Amniotic stem cell (primary cell): ENCODE measurements at places on chromosomes 7 and 10.

DNA sequence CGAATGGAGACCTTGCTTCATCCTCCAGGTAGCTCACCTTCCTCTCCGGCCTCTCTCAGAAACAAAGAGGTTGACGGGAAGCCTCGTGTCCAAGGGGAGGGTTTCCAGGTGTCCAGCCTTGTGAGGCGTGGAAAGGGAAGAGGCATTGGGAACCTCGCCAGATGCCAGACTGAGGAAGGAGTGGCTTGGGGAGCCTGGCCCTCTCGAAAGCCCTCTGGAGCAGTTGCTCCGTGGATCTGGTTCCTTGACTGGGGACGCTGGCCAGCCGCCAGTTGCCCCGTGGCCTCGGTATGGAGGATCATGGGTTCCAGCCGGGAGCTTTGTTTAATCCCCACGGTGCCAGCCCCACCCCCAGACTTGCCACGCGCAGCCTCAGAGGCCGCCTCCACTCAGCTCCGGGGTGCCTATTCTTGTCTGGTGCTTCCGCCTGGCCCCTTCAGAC lies 30.3 kb upstream of the SUN1 start:
- DNase-seq: no peak

- DNase-seq: no peak
These were observed 121.9 kb downstream of the STRA8 start for GRCh38 chr7:135355377-135356048.

DNA sequence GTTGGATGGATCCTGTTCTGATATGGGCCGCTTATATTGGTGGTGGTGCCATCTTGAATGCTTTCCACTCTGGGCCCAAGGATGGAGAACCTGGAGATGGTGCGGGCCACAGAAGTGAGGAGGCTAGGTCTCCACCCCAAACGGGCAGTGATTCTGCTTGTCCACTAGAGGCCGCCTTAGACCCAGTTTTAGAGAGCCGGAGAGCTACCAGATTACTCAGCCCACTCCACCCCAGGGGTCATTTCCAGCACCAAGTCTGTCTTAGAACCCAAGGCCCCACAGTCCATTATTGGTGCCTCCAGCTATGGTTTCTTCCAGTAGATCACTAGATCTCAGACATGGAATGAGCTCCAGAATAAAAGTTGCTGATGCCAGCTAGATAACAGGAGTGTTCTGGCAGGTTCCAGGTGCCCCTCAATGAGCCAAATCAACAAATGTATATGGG lies 11.8 kb upstream of the CAMK2G start:
- DNase-seq: peak; percentile 70

- DNase-seq: no peak
These were observed 36.0 kb downstream of the CLIP2 start for GRCh38 chr7:74325210-74325565.

DNA sequence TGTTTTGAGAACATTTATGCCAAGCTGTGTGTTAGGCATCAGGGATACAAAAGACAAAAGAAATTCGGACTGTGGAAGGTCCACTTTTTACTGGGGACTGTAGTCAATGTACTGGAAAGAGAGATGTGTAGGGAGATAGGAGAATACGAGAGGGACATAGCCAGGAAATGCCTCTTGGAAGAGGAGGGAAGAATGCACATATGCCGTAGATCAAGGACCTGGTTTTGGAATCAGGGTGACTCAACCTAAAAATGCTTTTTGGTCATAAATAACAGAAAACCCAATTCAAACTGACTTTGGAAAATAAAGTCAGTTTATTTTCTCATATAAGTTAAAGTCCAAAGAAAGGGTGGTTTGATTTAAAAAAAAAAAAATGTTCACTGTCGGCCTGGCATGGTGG lies 140.3 kb upstream of the TCF7L2 start:
- DNase-seq: no peak

- DNase-seq: no peak
These were observed 464.7 kb upstream of the CELF2 start for GRCh38 chr10:10552948-10553347.

DNA sequence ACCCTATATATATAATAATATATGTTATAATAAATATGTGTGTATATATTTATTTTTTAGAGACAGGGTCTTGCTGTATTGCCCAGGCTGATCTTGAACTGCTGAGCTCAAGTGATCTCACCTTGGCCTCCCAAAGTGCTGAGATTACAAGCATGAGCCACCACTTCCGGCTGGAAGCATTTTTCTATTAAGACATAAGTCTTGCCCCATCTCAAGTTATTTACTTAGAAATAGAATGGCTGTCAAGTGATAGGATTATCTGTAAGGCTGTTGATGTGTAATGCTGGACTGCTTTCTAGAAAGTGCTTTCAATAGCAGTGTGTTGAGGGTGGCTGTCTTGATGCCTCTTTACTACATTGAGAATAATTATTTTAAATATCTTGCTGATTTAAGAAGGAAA lies 65.2 kb downstream of the ZMYND11 start:
- DNase-seq: no peak

GRCh38 chr10:50585921-50586739 lies 37.6 kb downstream of the SGMS1 start:
- no peak for DNase-seq

GRCh38 chr10:32109603-32110002 lies 53.4 kb upstream of the KIF5B start:
- no peak for DNase-seq

DNA sequence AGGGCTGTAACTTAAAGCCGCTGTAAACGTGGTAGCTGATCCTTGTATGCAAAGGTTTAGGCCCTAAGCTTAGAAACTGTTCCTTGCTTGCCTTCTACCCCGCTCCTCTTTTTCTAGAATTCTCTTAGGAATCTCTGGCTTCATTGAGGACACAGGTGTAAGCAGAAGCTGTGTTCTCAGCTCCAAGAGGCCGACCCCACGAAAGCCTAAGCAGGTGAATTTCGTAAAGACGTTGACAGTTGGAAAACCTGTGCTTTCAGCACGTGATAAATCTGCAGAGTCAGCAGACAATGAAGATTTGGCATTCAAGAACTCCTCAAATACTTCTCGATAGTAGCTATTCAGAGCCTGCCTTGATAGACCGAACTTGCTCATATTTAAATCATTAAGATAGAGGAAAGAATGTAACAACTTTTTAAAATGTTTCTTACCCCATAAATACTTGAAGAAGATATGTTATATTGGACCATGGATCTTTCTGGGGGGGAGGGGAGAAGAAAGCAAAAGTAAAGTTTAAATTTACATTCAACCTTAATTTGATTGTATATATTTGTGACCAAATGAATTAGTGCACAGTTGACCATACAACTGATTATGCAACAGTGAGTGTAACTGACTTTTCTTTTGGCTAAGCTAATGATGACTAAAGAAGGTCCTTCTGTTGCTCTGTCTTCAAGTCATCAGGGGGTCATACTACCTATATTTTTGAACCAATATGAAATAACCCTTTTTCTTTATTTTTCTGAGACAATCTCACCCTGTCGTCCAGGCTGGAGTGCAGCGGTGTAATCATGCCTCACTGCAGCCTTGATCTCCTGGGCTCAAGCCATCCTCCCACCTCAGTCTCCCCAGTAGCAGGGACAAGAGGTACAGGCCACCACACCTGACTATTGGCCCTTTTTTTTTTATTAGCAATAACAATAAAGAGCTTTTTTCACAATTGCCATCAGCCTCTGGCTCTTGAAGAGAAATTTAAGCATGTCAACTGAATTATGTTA lies 1.2 kb upstream of the GDI2 start:
- DNase-seq: no peak

- peak; percentile 45 for DNase-seq
These were observed 196.9 kb upstream of the RHOBTB1 start for GRCh38 chr10:61140765-61141392.

DNA sequence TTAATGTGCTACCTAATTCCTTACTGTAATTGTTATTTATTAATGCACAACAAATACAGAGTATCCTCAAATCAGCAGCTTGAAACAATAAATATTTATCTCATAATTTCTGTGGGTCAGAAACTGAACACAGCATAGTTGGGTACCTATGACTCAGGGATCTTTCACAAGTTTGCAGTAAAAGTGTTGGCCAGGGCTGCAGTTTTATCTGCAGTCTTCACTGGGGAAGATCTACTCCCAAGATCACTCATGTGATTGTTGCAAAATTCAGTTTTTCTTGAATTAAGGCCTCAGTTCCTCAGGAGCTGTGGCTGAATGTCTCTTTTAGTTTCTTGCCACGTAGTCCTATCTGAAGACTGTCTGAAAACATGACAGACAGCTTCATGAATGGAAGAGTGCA lies 237.8 kb downstream of the ZWINT start:
- no peak for DNase-seq

- DNase-seq: no peak
These were observed 59.9 kb upstream of the AGBL3 start for GRCh38 chr7:134926396-134926795.

DNA sequence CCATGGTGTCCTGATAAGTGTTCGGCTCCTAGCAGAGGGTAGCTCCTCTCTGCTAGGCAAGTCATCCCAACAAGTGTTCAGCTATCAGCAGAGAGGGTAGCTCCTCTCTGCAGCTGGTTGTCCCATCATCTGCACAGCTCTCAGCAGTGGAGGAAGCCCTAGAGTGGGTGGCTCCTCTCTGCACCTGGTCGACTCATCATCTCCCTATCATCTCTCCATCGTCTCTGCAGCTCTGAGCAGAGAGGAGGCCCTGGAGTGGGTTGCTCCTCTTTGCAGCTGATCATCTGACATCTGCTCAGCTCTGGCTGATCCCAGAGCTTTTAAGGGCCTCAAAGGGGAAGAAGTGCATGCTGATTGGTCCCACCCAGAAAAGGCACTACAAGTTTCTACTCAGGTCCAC lies 199.9 kb upstream of the KMT2E start:
- DNase-seq: no peak

DNA sequence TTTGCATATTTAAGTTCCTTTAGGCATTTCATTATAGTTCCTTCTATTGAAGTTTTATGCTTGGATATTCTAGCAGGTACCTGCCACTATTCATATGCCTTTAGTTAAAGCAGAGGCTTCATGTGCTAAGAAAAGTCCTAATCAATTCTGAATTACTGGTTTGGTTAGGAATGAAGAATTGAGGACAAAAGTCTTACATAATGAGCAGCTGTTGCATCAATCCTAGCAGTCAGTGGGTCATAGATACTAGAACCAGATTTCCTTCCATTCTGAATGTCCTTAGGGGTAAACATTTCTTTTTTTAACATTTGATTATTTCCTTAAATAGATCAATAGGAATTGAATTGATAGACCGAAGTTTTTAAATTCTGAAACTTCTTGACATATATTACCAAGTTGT lies 59.2 kb downstream of the CDK13 start:
- DNase-seq: no peak

- DNase-seq: no peak
These were observed 62.5 kb upstream of the AKR1E2 start for GRCh38 chr10:4763513-4763912.

DNA sequence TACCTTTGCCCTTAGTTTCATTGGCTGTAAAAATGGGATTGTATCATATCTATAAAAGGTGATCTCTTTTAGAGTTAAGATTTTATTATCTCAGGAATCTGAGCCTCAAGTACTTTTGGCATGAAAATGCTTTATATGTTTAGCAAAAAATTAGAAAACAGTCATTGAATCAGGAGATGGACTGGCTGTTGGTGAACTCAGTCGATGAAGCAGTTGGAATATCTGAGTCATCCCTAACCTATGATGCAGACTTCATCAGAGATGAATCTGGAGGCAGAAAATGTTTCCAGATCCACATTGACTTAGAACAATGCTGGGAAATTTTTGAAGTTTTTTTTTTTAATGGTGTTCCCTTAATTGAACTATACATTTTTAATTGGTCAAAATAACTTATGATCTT lies 228.5 kb downstream of the SLC25A13 start:
- DNase-seq: peak; percentile 87
